ENCODE measurements at places on chromosomes 5 and 9.

DNA sequence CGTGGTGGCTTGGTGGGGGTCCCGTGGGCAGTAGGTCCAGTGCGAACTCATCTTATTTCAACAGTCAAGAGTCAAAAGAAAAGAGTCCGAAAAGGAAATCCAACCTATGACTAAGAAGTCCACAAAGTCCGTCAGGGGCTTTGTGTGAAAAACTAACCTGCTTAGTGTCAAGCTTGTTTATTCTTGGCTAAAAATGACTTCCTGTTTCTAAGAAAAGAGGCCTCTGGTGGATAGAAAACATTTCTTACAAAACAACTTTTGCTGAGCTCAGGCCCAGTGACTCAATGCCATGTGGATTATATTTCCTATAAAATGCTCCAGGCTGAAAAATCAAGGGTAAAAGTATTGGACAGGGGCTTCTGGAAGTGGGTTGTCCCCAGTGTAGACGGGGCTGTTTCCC is 105.9 kb downstream of the GADD45G start:
- DNase-seq, result no peak

GRCh38 chr5:147712598-147712997 is 69.9 kb downstream of the JAKMIP2 start:
- DNase-seq, result no peak

- DNase-seq, result no peak
Measured at GRCh38 chr5:79157305-79157704, 45.7 kb downstream of the BHMT start.

DNA sequence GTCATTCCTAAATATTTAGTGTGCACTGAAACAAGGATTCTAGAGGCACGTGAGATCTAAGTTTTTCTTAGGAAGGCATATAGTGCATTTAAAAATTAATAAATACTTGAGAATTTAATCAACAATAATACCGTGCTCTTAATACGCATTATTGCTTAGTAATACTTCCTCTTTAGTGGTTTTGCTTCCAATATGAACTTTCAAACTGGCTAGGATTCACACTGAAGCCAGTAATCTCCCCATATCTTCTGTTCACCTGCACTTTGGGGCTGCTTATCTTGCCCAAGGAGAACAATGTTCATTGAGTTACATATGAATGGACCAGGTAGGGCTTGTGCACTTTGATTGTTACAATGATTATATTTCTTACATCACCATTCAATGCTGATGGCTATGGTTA is 180.5 kb upstream of the RIOK2 start:
- no peak for DNase-seq

- DNase-seq, result no peak
Measured at GRCh38 chr5:53446908-53447307, 33.5 kb upstream of the FST start.

DNA sequence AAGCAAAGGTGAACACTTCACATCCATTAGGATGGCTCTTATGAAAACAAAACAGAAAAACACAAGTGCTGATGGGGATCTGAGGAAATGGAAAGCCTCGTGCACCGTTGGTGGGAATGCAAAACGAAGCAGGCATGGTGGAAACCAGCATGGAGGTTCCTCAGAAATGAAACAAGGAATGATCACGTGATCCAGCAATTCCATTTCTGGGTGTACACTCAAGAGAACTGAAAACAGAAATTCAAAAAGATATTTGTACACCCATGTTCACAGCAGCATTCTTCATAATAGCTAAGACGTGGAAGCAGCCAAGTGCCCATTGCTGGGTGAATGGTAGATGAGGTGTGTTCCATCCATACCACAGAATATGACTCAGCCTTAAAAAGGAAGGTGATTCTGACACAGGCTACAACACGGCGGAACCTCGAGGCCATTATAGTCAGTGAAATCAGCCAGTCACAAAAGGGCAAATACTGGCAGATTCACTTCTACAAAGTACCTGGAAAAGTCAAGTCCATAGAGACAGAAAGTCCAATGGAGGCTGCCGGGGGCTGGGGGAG is 87.2 kb upstream of the RAPGEF1 start:
- no peak for DNase-seq
